ENCODE measurements at places on chromosomes 11 and 22.

DNA sequence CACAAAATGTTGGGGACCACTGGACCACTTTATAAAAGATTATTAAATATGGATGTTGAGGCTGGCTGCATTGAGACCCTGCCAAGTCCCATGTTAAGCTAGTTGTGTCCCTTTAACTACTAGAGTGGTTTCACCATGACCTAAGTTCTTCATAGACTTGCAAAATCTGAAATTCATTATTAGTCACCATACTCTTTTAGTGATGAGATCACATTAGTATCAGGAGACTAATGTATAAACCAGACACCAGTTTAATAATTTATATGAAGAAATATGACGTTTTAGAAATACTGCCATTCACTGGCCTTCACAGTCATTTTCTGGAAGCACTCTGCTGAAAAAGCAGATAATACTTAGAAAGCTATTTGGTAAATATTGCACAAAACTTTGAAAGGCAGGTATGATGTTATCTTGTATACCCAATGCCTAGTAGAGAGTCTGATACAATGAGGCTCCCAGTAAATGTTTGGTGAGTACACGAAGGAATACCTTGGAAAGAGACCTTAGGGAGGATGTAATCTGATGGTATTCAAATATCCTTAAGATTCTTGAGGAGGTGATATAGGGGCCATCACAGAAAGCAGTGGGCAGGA, 728.2 kb upstream of the ANO5 start:
- no peak for DNase-seq

DNA sequence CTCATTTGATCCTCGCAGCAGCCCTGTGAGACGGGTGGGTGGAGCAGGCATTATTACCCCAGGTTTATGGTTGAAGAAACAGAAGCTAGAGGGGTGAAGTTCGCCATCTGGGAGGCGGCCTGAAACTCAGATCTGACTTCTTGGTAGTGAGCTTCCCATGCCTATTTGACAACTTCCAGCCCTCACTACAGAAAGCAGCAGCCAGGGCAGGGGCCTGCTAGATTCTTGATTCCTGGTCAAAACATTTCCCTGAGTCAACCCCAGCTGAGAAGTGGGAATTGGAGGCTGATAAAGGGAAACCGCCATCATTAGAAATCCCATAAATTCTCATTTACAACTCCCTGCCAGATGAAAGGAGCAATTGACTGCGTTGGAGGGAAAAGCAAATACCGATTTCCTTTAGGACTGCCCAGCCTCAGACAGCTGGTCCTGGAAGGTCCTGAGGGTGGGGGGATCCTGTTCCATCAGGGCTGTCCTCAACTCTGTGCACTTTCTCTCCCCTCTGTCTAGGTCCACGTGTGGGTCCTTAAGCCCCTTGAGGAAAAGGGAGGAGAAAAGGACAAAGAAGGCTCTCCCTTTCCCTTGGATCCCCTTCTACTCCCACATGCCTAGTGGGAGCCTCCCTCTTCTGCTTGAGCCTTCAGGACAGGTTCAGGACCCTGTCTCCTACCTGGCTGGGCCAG, 10.2 kb upstream of the NECTIN1 start:
- no peak for DNase-seq

- no peak for DNase-seq
Measured at GRCh38 chr11:115670538-115671205, 166.5 kb upstream of the CADM1 start.

DNA sequence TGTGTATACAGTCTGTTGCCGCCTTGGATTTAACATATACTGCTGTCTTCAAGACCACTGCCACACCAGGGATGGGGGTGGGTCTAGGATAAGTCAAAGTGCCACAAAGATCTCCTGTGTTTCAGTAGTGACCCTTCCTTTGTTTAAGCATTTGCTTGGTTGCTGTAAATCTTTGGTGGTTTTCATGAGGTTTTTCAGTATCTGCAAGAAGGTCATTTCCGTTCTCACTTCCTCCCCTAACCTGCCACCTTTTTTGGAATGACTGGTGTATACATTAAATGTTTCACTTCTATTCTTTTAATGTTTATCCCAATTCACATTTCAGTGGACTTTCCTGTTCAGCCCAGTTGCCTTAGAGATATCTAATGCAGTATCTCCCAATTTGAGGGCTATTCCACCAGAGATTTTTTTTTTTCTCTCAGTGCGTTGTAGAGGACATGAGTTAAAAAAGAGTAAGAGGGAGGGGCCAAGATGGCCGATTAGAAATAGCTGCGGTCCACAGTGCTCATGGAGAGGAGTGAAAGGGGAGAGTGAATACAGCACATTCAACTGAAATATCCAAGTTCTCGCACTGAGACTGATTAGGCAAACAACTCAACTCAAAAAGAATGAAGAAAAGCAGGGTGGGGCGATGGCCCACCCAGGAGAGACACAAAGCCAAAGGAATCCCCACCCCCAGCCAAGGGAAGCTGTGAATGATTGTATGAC, 43.2 kb downstream of the USP47 start:
- no peak for DNase-seq

DNA sequence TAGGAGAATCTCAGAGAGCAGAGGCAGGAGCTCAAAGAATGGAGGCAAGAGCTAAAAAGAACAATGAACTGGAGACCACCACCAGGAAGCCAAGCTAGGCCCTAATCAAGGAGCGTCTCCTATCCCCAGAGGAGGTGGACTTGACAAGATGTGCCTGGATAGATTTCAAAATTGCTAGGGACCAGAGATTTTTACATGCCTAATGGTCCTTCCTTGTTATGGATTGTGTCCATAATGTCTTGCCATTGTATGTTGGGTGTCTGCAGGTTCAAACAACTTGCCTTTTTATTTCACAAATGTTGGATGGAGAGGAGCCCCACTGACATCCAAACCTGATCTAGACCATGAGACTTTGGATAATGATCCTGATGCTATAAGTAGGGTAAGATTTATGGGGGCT, 88.2 kb upstream of the TP53I11 start:
- no peak for DNase-seq

DNA sequence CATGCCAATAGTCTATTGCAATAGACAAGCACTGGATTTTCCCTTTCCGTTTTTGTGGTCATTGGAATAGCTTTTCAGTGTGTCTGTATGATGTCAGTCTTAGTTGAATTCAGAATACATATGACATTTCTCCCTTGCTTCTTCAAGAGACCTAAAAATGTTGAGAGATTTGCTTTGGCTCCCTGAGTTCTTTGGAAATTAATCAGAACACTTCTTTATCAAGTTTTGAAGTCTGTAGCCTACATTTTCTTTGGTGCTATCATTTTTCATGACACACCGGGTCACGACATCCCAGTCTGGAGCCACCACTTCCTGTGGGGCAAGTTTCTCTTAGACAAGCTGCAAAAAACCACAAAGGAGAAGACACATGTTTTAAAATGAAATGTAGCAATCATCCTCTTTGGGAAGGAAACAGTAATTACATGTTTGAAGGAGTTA, 847.1 kb downstream of the OPCML start:
- no peak for DNase-seq

DNA sequence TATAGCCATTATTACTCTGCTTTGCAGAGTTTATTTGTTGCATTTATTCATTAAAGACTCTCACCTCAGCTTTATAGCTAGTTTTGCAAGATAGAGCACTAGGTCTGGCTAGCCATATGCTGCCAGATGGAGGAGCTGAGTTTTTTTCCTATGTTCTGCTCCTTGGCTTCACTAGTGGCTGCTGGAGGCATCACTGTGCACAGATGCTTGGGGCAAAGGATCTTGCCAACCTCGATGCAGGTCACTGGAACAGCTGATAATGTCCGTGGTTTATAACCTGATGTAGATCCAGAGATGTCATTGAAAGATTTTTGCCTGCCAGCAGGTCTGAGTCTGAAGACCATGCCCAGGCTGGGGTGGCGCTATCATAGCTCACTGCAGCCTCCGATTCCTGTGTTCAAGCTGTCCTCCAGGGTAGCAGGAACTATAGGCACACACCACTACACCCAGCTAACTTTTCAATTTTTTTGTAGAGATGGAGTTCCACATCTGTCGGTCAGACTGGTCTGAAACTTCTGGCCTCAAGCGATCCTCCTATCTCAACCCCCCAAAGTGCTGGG, 63.2 kb downstream of the PACS1 start:
- DNase-seq = no peak

- DNase-seq = no peak
Measured at GRCh38 chr11:46906609-46907041, 11.7 kb downstream of the LRP4 start.

- DNase-seq = no peak
Measured at GRCh38 chr22:22144858-22145257, 99.7 kb upstream of the VPREB1 start.

- no peak for DNase-seq
Measured at GRCh38 chr11:73521621-73522020, 76.3 kb downstream of the FAM168A start.

DNA sequence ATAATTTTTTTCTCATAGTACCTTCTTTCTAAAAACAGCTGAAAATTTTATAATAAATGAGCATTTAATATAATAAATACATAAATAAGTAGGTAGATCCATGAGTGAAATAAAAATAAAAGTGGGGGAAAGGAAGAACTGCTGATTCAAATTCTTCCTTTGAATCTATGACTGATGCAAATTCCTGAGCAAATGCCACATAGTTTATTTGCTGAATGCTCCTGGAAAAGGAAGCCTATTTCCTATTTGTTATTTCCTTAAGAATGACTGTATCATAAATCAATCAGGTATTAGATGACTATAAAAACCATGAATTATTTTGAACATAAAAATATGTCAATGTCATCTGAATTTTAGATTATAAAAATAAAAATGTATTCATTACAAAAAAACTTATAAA, 16.6 kb downstream of the BTBD10 start:
- DNase-seq = no peak

- no peak for DNase-seq
Measured at GRCh38 chr22:29887358-29887757, 4.4 kb downstream of the MTMR3 start.

DNA sequence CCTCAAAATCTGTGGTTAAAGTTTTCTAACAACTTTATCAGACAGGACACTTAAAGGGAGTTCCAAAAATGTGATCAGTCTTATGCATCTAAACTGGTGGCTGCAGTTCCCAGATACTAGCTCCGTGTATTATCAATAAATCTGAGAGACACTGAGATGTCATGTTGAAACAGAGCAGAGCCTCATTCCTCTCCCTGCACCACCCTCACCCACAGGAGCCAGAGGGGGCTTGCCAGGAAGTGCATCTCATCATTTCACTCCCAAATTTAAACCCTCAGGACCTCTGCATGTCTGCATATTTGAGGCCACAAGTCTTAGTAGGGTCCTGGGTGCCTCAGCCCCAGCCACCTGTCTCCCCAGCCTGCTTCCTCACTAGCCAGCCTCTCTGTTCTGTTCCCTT, 167.4 kb upstream of the NTM start:
- DNase-seq = no peak

DNA sequence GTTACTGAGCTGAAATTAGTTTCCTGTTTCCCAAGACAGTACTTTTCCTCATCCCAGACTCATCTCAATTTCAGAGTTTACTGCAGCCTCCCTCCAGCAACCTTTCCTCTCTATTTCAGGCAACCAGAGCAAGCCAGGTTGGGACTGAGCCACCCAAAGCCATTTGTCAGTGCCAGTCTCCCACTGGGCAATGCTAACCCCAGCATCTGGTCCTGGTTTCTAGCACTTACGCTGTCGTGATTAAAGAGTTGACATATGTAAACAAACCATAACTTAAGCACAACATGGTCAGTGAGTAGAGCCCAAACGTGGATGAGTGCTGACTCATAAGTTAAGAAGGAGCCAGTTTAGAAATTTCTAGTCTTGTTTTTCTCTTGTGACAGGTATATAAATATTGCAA, 119.6 kb upstream of the BLID start:
- no peak for DNase-seq

DNA sequence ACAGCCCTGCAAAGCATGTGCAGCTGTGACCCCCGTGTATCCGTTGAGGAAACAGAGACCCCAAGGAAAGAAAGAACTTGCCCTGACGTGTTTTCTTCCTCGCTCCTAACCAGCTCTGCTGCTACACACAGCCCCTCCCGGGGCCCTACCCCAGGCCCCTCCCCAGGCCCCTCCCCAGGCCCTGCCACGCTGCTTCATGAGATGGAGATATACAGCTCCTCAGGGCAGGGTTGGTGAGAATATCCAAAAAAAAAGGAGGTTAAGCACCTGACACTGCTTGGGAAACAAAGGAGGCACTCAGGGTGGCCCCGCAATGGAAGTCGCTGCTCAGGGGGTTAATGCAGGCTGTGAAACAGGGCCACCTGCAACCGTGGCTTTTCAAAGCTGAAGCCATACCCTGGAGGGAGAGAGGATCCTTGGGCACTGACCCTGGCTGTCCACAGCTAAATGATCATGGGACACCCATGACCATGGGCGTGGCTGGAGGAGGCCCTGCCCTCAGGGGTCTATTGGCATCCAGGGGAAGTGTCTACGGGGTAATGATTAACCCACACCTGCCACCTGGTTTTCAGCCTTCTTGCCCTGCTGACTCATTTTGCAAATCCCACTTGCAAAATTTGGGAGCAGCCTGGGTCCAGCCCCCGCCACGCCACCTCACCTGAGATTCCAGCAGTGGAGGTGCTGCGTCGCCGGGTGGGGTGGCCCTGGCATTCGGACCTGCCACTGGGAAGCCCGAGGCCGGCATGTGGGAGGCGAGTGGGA, 112.1 kb upstream of the ANO1 start:
- DNase-seq = no peak

DNA sequence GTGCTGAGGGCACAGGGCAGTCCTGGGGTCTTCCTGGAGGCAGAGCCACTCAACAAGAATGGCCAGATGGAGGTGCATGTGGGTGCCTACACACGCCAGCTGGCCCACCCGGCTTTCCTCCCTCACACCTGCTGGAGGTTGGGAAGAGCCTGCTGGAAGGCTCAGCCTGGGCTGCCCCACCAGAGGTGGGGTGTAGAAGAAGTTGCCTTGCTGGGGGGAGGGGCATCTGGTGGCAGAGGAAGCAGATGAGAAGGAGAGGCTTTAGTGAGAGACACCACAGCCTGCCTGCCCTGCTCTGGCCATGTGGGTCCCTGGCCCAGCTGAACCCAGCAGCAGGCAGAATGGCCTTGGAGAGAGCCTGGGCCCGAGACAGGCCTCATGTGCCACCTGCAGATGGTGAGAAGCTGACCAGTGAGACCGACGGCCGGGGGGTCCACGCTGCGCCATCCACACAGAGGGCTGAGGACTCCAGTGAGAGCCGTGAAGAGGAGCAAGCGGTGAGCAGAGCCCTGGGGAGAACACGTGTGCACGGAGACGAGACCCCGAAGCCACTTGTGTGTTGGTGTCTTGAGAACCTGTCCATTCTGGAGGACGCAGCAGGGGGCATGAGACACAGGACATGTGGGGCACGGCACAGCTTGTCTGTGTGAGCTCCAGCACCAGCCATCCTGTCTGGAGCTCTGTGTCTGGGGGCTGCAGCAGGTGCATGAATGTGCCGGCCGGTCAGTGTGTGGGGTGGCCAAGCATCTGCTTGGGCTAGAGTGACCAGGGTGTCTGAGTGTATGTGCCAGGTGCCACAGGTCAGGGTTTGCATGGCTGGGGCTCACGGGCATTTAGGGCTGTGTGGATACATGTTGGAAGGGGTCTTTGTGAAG, 2.7 kb downstream of the B4GALNT4 start:
- DNase-seq = no peak
